ENCODE measurements at places on chromosomes 5 and 9.

GRCh38 chr5:178777520-178777919 is 47.1 kb upstream of the ZNF354A start:
- DNase-seq = no peak

GRCh38 chr5:171846323-171846722 is 60.7 kb downstream of the SMIM23 start:
- peak; percentile 10 for DNase-seq

GRCh38 chr9:88378317-88378716 is 9.9 kb upstream of the SPIN1 start:
- no peak for DNase-seq

GRCh38 chr5:144028636-144029035 is 141.8 kb downstream of the YIPF5 start:
- DNase-seq = no peak

DNA sequence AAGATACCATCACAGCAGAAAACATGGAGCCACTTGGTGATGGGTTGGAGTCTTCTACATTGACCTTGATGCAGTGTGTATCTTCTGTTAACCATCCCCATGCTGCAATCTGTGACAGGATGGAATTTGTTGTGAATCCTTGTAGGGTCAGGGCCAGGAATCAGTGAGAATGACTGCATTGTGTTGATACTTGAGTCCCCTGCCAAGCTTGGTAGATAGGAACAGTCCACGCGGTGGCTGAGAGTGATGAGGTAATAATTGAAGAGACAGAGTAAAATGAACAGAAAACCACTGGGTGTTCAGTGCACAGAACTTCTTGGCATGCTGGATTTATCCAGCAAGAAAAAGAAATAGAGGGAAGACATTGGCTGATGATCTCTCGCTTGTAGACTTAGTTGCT is 217.5 kb downstream of the MAN2A1 start:
- DNase-seq = no peak

GRCh38 chr5:134138416-134139376 is 24.2 kb downstream of the TCF7 start:
- DNase-seq = no peak

DNA sequence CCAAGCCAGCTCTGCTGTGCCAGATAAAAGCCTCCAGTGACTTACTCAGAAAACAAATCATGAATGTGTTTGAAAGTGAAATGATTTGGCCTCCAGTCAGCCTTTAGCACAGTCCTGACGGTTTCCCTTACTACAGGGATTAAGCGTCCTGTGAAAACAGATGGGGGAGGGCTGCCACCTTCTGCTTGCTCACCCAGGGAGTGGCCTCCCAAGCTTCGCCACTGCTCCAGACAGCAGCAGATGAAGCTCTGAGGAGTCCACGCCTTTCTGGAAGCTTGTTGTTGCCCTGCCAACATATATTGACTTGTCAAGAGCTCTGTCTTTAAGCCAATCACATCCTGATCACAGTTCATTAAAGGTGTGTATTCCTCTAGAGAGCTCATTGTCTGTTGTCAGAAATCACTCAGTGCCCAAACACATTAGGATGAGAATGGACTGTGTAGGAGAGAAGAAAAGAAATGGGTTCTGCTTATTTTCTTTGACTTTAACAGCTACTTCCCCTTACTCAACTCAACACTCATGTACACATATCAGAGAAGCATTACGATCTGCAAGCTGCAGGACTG is 4.9 kb upstream of the FYB1 start:
- peak; percentile 33 for DNase-seq

DNA sequence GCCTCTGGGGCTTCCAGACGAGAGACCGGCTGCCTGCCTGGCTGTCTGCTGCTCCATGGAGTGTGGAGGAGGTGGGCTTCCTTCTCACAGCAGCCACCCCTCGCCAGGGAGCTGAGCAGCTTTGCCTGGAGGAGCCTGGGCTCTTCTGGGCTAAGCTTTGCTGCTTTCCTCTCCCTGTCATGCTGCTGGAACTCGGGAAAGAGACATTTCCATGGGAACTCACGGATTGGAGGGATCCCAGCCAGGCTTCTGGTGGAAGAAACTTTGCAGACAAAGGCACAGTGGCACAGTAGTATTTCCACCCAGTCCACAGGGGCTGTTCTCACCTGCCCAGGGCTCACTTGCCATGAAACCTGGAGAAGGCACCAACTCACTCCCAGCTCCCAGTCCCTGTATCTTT is 5.6 kb upstream of the NTNG2 start:
- DNase-seq = no peak

Data from neural progenitor cell (in vitro differentiated cells).